Activated CD4-positive, alpha-beta T cell treated with anti-CD3 and anti-CD28 coated beads for 1 hour (primary cell): ENCODE measurements at places on chromosomes 16 and 17.

DNA sequence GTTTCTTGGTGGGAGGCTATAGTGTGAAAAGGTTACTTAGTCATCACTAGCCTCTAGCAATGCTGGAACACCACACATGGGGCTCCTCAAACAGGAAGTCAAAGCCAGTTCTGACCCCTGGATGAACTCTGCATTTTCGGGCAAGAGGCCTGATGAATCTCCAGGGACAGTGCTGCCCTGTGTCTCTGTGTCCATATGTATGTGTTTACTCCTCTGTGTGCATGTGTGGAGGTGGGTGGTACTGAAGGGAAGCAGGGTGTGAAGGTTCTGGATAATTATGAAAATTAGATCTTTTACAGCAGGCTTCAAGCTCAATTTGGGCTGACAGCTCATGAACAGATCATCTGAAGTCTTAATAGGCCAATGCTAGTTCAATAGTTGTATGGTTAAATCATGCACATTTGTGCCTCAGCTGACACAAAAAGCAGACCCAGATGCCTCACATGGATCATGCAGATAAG is 133.6 kb downstream of the SNX11 start:
- no peak for DNase-seq

GRCh38 chr16:80084614-80085013 is 456.2 kb upstream of the DYNLRB2 start:
- DNase-seq: no peak

DNA sequence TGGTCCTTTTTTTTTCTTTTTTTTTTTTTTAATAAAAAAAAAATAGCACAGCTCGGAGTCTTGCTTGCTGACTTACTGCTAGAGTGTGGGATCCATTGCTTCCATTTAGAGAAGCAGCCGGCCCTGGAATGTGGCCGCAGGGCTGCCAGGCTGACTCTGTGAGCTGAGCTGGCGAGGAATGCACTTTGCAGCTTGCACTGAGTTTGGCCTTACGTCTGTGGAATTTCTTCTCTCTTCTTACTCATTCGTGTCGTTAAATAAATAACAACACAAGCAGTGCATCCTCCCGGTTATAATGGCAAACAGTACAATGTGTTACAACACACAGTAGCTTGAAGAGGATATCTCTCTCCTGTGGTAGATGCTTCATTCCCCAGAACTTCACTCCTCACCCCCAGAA is 69.2 kb downstream of the PRKCB start:
- DNase-seq: no peak

- no peak for DNase-seq
Measured at GRCh38 chr16:75160386-75160785, 12.1 kb downstream of the ZFP1 start.

DNA sequence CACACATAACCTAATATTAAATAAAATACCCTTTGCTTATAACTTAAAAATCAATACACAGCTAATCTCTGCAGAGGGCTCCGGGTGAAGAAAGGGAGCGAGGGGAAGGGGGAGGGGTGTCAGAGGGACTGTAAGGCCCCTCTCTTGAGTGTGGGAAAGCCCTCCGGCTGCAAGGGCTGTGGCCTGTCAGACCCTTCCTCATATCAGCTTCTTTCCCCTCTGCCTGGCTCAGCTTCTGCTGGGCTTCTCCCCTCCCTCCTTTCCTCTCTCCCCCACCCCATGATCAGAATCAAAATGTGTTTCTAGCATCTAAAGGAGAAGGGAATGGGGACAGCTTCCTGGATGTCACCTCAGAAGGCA is 4.6 kb upstream of the SCRN2 start:
- no peak for DNase-seq

- no peak for DNase-seq
Measured at GRCh38 chr16:56628486-56629350, 3.1 kb downstream of the MT1E start.

- DNase-seq: no peak
Measured at GRCh38 chr16:87276091-87276701, 41.0 kb downstream of the C16orf95 start.
